ENCODE measurements at places on chromosomes 7 and 10.
A peak's percentile ranks its signal among the peaks of the same experiment; 100 is the strongest.

DNA sequence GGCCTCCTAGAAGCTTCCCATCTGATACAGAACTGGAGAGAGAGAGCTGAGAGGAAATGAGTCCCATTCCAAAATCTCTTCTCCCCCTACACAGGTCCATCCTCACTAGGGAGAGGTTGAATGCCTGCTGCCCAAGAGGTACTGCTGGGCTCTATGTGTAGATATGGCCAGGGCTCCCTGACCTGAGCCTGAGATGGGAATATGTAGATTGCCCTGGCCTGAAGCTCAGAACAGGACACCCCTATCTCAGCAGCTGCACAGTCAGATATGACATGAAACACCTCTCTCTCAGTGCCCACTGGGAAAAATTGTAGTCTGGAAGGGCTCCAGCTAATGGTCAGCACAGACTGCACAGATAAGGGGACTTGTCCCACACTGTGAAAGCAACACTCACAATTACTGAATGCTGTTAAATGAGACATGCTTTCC is 3.1 kb upstream of the IFIT1B start:
- DNase-seq: no peak

DNA sequence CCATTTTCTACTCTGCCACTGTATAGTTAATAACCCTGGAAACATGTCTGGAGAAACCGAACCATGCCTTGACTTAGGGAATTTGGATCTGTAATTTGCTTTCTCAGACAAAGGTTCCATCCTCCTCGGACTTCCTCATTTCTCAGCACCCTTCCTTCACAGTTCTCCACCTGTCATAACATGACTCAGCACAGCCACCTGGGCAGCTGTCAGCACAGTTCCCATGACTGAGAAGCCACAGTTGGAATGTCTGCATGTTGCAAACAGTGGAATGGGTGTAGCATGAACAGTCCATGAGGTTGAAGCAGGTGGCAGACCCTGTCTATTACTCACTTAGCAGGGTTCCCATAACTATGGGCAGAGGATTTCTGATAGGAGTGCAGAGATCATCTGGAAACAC is 634 bp upstream of the OR9A4 start:
- DNase-seq: no peak

DNA sequence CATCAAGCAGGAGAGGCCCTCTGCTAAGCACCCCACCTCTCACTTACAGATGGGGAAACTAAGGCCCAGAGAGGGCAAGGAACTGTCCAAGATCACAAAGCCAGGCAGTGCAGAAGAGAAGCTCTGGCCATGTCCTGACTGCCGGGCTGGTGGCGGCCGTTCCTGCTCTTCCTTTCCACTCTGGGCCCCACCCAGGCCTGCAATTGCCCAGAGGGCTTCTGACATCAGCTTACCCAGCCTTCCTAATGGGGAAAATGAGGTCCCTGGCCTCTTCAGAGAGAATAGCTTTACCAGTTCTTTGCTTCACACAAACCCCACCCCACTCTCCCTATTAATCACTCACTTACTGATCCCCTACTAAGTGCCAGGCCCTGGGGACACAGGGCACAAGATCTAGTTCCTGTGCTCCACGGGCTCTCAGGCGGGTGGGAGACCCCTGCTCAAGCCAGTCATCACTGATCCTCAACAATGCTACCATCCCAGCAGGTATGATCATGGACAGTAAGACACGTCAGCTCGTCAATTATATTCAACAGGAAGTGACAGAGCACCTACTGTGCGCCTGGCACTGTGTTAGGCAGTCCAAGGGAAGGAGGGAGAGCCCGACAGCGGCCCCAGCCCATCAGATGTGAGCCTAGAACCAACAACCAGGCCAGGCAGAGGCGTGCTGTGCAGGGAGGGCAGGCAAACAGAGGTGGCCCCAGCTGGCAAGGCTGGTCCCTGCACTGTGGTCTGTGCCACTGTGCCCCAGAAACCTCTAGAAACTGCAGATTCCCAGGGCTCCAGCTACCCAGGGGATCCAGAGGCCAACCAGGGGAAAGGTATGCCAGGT is 26.4 kb upstream of the FRAT2 start:
- no peak for DNase-seq

DNA sequence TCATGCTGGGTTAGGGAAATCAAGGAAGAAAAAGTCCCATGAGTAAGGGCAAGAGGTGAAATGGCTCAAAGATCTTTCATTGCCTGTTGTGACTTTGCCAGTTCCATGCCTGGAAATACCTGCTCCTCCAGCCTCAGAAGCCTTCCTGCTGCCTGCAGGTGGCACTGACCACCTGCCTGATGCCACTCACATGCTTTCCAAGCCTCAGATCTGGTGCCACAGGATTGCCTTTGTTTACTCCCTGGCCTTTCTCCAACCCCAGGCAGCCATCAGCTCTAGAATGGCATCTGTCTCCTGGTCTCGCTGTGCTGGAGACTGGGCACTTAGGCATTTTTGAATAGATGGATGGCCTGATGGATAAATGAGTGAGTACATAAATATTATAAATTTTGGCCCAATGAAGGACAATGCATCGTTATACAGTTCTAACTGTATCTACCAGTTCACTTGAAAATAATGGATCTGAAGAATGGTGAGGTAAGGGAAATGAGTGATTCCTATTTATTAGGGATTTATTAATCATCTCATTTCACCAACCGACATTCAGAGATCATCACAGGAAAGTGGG is 657.2 kb downstream of the INHBA start:
- DNase-seq: no peak

- DNase-seq: peak; percentile 72
Measured at GRCh38 chr7:25854608-25855497, 297.1 kb upstream of the NFE2L3 start.

DNA sequence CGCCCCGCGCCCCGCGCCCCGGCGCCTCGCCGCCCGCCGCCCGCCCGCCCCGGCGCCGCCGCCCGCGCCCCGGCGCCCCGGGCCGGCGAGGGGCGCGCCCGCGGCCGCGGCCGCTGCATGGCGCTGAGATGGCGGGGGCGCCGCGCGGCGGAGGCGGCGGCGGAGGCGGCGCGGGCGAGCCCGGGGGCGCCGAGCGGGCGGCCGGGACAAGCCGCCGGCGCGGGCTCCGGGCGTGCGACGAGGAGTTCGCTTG is 174 bp downstream of the ADCY1 start:
- DNase-seq: no peak

GRCh38 chr10:43211431-43212042 is 55.3 kb downstream of the RASGEF1A start:
- DNase-seq: no peak

GRCh38 chr7:139055674-139056073 is 19.8 kb upstream of the ZC3HAV1L start:
- DNase-seq: no peak

DNA sequence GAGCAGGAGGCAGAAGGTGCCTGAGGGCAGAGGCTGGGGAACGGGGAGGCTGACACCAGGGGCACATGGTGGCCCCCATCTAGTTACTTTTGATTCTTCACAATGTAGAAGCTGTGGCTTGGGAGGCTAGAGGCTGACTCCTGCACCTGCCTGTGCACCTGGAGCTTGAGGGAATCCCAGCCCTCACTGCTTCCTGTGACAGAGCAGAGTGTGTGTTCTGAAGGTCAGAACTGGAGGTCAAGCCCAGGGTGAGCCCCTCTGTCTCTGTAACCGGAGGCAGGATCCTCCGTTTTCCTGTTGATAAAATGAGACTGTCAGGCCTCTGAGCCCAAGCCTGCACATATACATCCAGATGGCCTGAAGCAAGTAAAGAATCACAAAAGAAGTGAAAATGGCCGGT is 124.8 kb downstream of the ACTR3B start:
- no peak for DNase-seq

GRCh38 chr7:618539-619367 is 99.1 kb upstream of the PDGFA start:
- no peak for DNase-seq

DNA sequence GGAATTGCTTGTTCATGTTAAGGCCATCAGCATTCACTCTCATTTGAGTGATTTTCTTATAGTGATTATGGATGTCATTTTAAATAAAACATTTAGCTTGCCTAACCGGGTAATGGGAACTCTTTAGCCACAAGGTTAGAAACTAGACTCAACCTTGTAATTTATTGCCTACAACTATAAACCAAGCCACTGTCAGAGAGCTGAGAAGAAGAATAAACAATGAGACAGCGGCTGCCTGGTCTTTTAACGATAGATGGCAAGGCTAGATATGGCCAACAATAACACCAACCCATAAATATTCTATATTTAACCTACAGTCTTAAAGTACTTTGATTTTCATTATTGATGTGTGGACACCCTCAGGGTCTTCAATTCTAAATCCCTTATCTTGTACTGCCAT is 27.8 kb upstream of the INHBA start:
- DNase-seq: no peak

GRCh38 chr10:99521765-99522469 is 10.8 kb upstream of the NKX2-3 start:
- no peak for DNase-seq

DNA sequence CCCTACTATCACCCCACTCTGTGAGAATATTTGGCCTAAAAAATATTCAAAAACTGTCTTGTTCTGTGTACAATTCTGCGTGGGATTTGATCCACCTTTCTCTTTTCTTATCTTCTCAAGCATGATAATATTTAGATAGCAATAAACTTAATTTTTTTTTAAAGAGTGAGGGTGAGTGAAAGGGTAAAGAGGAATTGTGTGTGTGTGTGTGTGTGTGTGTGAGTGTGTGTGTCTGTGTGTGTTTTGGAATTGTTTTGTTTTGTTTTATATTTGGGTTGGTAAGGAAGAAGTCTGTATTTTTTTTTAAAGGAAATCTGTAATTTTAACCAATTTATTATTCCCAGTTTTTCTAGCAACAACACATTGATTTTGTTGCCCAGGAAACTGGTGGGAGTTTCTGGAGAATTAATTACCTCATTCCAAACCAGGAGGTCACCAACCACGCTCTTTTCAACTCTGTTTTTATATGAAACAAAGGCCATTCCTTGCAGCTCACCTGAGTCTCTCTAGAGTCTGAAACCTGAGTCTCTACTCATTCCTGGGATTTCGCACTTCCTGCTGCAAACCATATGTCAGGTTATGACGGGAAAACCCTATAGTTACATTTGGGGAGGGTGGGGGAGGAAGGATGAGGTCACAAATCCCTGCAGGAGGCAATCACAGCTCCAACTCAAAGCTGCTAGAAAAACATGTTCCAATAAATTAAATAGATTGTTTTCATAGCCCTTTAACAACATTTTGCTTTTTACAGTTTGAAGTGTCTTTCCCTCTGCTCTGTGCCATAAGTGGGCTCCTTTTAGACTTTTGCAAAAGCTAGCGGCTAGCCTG is 38.1 kb upstream of the XPNPEP1 start:
- no peak for DNase-seq

GRCh38 chr10:74415146-74415839 is 264.3 kb downstream of the ADK start:
- DNase-seq: no peak

- no peak for DNase-seq
Measured at GRCh38 chr7:39754326-39755120, 131.2 kb downstream of the RALA start.

GRCh38 chr10:2839081-2839725 is 228.1 kb upstream of the PFKP start:
- no peak for DNase-seq

DNA sequence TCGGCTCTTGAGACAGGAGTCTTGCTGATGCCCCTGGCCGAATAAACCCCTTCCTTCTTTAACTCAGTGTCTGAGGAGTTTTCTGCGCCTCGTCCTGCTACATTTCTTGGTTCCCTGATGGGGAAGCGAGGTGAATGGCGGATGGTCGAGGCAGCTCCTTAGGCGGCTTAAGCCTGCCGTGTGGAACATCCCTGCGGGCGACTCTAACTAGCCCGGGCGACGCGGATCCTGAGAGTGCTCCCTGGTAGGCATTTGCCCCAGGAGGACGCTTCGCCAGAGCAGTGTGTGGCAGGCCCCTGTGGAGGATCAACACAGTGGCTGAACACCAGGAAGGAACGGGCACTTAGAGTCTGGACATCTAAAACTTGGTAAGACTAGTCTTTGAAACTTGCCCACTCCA is 12.0 kb upstream of the EPHB4 start:
- DNase-seq: no peak

All from GOT3 (cell line).